CD4-positive, alpha-beta T cell (primary cell): ENCODE measurements at places on chromosomes 5 and 9. TPM values are rescaled to one million over a fixed set of nuclear protein-coding genes. Genes with fewer than 3 reads are reported as not detected.

DNA sequence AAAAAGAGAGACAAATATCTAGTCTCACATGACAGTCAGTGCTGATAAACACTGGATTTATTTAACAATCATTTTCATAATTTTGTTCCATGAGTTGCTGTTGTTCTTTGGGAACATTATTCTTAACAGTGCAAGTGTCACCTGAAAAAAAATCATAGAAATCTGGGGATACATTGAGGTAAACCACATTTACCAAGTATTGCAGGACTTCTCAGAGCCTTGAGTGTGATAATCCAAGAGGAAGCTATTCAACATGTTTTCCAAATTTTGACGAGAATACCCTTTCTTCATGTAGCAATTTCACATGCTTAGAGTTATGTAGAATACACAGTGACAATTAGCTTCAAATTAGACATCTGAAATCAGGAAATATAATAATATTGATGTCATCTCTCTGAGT, 108.5 kb downstream of the MEGF10 start:
- no peak for DNase-seq

DNA sequence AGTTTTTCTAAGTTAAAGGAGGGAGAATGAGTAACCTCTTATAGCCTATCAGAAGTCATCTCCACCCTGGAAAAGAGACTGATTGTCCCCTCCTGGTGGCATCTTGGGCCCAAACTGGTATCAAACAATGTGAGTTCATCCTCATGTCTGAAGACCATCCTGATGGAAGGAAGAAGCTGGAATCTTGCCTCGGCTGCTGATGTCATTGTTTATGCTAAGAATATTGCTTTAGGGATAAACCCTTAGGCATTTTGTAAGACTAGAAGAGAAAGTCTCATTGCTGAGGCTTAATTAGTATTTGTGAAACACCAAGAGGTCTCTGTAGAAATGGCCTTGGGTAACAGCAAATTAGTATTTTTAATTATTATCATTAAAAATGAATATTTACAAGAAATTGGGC, 65.7 kb upstream of the KCNN2 start:
- DNase-seq = no peak

DNA sequence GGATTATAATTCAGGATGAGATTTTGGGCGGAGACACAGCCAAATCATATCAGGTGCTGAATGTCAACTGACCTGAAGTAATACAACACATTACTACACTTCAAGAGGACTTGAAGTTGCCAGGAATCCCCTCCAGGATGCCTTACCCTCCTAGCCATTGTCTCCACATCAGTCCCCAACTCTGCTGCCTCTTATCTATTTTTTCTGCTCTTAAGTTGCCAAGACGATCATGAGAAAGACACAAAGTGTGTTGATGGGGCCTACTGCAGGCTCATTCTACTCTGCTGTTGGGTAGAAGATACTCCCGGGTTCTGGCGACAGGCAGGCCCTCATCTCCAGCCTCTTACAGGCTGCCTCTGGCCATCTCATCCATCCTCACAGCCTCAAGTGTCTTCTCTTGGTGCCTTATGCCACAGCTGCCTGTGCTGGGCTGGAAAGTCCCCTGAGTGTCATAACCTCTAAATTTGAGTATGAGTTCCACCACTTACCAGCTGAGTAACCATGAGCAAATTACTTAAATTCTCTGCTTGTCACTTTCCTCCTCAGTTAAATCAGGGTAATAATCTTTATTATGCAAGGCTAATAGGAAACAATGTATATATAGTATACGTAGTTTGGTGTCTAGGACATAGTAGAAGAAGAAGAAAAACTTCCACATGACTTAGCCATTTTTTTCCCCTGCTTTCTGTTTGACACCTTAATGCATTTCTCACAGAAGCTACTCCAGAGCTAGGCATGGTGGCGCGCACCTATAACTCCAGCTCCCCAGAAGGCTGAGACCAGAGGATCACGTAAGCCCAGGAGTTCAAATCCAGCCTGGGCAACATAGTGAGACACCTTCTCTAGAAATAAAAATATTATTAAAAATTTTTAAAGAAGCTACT, 73.0 kb upstream of the SNX2 start:
- no peak for DNase-seq

DNA sequence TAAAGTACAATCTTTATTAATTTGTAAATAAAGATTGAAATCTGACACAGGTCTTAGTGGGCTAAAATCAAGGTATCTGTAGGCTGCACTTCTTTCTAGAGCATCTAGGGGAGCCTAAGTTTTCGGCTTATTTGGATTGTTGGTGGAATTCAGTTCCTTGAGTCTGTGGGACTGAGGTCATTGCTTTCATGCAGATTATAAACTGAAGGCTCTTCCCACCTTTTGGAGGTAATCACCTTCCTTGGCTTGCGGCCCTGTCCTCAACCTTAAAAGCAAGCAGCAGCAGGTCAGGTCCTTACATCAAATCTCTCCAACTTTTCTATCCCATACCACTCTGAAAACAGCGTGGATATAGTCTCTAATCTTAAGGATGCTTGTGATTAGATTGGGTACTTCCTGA, 25.9 kb downstream of the MAT2B start:
- no peak for DNase-seq

DNA sequence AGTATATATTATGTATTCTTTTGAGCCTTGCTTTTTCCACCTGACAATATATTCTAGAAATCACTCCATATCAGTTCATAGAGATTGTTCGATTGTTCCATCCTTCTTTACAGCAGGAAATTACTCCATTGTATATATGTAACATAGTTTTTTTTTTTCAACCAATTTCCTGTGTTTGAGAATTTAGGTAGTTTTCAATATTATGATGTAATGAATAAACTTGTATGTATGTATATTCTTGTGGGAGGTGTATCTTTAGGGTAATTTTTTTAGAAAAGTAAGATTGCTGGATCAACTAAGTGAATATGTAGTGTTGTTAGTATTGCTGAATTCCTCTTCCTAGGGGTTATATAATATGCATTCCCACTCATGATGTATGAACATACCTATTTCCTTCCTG, 165.9 kb upstream of the PITX1 start:
- DNase-seq = no peak

DNA sequence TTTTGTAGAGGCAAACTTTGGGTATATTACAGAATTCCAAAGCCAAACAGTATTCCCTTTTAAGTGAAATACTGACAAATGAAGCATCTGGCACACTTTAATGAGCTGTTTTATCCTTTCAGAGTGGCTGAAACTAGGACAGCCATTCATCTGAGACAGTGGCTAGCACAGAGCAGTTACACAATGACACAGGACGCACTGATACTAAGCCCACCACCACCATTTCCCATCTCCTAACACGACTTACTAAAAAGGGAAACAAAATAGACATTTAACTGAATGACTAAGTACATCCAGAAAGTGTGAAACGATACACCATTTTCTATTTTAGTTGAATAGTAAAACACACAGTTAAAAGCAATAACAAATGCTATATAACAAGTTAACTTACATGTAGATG, 120.4 kb upstream of the RETREG1 start:
- DNase-seq = no peak

DNA sequence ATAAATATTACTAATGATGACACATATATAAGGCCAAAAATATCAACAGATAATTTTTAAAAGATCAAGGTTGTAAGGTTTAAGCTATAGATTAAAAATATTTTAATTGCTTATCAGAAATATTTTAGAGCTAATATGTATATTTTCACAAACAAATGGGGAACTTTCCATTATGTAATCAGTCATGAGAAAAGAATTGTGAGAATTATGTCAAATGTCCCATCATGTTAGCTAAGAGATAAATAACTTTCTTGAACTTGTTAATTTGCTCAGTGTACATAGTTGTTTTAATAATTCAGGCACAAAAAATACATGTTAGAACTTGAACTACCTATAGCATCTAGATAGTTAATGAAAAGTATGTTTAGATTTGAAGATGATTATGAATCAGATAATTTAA, 67.7 kb downstream of the SYK start:
- DNase-seq = no peak

GRCh38 chr9:71703172-71703872, 65.0 kb downstream of the CEMIP2 start:
- no peak for DNase-seq

- no peak for DNase-seq
These were observed 16.4 kb upstream of the ZBTB34 start for GRCh38 chr9:126844085-126844484.

GRCh38 chr9:33260372-33260771, 4.1 kb downstream of the BAG1 start:
- DNase-seq = no peak

DNA sequence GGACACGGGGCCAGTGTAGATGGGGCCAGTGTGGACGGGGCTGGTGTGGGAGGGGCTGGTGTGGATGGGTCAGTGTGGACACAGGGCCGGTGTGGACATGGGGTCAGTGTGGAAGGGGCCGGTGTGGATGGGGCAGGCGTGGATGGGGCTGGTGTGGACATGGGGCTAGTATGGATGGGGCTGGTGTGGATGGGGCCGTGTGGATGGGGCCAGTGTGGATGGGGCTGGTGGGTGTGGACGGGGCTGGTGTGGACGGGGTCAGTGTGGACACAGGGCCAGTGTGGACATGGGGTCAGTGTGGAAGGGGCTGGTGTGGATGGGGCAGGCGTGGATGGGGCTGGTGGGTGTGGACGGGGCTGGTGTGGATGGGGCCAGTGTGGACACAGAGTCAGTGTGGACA, 23.8 kb downstream of the SLC9A3 start:
- no peak for DNase-seq

GRCh38 chr5:57878301-57878722, 395.7 kb upstream of the ACTBL2 start:
- no peak for DNase-seq

DNA sequence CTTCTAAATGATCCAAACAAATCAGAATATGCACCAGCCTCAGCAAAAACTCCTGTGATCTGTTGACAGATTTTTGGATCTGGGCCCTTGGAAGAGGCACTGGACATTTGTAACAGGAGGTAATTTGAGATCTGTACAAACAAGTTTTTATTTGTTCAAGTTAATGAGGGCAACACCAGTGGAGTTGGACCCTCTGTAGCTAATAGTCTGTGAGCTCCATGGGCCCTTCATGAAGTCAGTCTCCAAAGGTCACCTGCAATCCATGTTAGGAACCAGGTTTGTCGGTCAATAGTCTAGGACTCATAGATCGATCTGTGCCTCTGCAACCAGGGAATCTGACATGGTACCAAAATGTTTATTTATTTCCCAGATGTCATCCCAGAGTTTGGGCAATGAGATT, 40.9 kb downstream of the PAM start:
- no peak for DNase-seq

DNA sequence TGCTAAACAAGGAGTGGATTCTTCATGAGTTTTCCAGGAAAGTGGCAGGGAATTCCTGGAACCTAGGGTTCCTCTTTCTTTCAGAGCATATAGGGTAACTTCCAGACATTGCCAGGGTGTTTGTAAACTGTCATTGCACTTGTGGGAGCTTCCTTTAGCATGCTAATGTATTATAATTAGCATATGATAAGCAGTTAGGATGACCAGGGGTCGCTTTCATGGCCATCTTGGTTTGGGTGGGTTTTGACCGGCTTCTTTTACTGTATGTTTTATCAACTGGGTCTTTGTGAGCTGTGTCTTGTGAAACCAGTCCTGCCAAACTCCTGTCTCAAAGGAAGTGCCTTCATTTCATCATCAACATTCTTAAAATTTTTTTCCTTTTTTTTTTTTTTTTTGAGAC, 11.9 kb upstream of the MELK start:
- DNase-seq = no peak

- no peak for DNase-seq
These were observed 58.7 kb upstream of the SPATA31C2 start for GRCh38 chr9:88197016-88197415.

DNA sequence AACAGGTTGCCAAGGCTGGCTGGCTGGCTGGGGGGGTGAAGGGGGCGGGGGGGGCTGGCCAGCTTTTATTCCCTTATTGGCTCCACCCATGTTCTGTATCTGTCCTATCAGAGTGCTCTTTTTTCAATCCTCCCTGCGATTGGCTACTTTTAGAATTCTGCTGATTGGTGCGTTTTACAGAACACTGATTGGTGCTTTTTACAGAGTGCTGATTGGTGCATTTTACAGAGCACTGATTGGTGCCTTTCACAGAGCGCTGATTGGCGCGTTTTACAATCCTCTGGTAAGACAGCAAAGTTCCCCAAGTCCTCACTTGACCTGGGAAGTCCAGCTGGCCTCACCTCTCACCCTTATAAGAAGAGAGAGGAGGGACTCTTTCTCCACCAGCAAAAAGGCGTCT, 175.9 kb downstream of the ERCC6L2 start:
- DNase-seq = no peak

GRCh38 chr5:139419226-139420192, 15.6 kb upstream of the SPATA24 start:
- no peak for DNase-seq

DNA sequence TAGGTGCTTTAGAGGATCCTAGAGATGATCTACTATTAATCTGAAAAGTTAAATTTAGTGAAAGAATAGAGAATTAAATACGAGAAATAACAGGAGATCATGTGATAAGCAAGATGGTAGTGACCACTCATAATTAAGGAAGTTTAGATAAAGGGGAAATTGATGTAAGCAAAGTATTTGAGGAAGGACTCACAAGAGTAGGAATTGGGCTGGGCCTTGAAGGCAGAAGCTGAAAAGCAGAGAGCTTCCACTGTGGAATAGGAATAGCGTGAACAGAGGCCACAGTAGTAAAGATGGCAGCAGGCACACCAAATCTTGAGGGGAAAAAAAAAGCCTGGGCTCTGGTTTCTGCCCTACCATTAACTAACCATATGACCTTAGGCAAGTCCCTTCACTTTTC, 38.0 kb downstream of the KIF24 start:
- no peak for DNase-seq

GRCh38 chr5:1294206-1294834, 548 bp downstream of the TERT start:
- DNase-seq = no peak

GRCh38 chr9:77018969-77019235, 553 bp upstream of the FOXB2 start:
- no peak for DNase-seq

Gene MCIDAS
- not detected for total RNA-seq

Gene MZB1
- 0.63 TPM for total RNA-seq

Gene SLCO4C1
- total RNA-seq = 0.06 TPM

Gene RAB3C
- not detected for total RNA-seq

Gene ABO
- 0.31 TPM for total RNA-seq

Gene RCL1
- 33.8 TPM for total RNA-seq

Gene SLC46A2
- not detected for total RNA-seq
